ENCODE measurements at places on chromosomes 7 and 10.

- DNase-seq = no peak
Measured at GRCh38 chr10:76466836-76467503, 1035.5 kb downstream of the LRMDA start.

DNA sequence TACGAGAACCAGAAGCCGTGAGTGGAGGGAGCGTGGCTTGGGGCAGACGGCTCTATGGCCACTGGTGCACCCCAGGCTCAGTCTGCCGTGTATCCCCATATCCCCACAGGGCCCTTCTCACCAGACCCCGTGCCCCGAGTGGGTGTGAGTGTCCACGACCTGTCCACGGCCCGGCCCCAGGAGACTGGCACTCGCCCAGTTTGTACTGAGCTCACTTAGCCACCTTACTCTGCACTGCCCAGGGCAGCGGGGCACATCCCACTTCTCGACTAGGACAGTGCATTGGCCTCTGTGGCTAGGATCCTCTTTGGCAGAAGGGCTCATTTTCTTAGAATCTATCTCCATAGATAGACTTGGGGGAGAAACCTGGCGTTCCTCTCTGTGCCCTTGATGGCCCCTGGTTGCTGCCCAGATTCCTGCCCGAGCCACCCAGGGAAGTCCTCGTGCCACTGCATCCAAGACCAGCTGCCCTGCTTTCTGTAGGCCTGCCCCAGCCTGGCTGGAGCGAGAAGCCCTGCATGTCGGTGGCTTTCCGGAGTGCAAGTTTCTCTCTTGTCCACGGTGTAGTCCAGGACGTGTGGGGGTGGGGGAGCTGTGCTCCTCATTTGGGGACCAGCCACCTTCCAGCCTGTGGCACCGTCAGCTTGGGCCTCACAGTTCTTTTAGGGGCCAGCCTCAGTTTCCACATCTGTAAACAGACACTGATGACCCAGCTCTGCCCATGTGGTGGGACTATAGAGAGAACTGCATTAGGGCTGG is 11.9 kb downstream of the TMEM120A start:
- DNase-seq = no peak

DNA sequence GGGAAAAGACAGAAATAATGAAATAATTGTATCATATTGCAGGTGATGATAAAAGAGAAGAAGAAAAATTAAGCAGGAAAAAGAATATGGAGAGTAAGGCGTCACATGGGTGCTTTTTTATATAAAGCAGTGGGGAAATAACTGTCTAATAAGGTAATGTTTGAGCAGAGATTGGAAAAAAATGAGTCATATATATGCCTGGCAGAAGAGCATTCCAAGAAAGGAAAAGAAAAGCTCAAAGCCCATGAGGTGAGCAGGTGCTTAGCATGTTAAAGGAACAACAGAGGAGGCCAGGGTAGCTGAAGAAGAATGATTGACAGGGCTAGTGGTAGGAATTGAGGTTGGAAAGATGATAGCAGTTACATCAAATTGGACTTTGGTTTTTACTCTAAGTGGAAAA is 739.5 kb downstream of the SORCS1 start:
- DNase-seq = no peak

- DNase-seq = no peak
Measured at GRCh38 chr7:100215895-100216294, 3.9 kb upstream of the PVRIG start.

DNA sequence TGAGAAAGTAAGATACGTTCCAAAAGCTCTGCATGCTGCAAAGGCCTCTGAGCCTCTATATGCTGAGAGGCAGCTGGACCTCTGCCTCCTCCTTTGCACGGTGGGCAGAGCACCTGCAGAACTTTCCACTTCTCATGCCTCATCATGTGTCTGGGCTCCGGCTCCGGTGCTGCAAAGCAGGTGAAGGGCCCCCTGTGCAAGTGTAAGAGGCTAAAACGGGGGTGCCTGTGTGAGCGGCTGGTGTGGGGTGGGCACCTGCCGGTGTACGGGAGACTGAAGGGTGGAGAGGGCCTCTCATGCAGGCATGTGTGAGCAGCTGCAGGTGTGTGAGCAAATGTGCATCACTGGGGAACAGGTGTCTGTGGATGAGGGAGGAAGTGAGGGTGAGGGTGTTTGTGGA is 121.0 kb downstream of the KCNMA1 start:
- no peak for DNase-seq

DNA sequence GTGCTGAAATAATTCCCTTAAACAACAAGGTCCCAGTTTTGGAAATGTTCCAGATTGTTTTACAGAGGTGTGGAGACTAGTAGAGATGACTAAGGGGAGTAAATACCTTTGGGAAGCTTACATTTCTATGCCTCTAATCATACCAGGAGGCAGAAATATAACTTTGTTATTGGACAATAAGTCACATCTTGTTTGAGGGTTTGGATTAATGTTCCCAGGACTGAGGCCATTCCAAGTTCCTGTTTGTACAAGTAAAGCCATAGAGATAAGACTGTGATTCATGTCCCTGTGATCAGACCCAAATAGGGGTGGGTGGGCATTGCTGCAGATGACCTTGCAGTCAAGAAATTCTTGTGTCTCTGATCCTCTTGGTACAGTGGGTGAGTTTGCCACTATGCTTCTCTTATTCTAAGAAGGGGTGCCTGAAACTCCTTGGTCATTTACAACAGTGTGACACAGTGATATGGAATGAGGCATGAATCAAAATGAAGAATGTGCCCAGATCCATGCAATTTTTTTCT is 508.3 kb downstream of the SORCS3 start:
- DNase-seq = no peak

GRCh38 chr7:149321978-149322541 is 60.1 kb downstream of the ZNF783 start:
- no peak for DNase-seq

GRCh38 chr10:1200866-1201807 is 145.0 kb downstream of the WDR37 start:
- DNase-seq = no peak

DNA sequence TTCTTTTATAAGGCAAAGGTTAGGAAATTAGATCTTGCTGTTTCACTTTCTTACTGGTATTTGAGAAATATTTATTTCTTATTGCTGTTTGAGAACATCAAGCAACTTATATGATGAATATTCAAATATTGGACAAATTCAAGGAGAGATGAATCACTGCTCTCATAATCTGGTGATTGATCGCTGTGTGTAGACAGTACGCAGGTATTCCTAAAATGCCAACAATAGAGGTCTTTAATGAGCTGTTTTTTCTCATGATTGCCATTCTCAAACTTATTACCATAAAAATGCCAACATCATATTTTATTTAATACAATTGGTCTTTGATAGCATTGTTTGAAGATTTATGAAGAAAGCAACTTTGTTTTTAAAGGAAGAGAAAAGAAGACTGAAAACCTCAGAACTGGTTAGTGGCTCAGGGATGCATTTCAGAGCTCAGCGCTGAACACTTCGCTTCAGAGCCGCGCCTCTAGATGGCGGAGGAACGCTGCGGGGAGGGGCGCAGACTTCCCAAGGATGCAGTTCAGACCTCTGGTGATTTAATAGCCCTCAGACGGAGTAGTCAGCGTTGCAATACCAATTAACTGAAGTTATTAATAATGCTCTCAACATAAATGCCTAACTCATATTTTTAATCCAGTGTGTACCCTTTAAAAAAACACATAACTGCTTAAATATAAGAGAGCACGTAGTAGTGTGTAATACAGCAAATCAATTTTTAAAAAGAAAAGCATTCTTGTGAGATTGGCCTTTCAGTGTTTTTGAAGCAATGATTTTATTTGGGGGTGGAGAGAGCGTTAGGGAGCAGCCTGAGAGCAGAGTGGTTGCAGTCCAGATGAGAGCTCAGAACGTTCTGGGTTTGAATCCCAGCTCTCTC is 38.5 kb upstream of the STEAP4 start:
- peak; percentile 85 for DNase-seq

Measured in NCI-H82 (cell line).